ENCODE measurements at places on chromosomes 13 and 19.

GRCh38 chr19:4368128-4368820, 24.9 kb downstream of the MPND start:
- no peak for DNase-seq

DNA sequence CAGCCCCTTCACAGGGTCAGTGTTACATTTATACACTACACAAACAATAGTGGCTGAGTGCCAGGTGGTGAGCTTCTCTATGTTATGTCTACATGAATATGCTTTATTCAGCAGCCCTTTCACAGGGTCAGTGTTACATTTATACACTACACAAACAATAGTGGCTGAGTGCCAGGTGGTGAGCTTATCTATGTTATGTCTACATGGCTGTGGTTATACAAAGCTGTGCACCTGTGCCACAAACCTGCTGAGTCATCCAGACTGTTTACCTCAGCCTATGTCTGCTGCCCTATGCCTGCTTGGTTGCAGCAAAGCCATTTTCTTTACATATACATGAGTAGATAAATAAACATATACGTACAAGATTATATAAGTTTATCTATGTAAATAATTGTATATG, 76.5 kb downstream of the ZNF726 start:
- no peak for DNase-seq

GRCh38 chr13:99406799-99407201, 94.5 kb upstream of the TM9SF2 start:
- DNase-seq = no peak

DNA sequence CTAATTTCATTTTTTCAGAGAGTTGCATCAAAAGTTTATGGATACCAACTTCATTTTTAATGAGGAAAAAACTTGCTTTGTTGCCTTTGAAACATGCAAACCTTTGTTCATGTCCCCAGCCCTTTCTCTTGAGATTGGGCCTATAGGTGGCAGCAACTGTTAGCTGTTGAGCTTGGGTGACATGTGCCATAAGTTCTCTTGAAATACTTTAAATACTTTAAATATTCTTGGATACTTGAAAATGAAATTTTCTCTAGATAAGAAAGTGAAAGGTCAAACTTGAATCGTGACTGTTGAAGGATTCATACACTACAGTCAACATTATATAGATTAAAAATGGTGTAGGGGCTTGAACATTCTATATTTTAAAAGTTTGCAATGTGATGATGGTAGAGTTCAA, 294.9 kb downstream of the NDFIP2 start:
- DNase-seq = peak; percentile 57

- no peak for DNase-seq
These were observed 414 bp upstream of the ADAT3 start for GRCh38 chr19:1904860-1905109.

- DNase-seq = no peak
These were observed 21.3 kb downstream of the ANKRD10 start for GRCh38 chr13:110893571-110893970.

DNA sequence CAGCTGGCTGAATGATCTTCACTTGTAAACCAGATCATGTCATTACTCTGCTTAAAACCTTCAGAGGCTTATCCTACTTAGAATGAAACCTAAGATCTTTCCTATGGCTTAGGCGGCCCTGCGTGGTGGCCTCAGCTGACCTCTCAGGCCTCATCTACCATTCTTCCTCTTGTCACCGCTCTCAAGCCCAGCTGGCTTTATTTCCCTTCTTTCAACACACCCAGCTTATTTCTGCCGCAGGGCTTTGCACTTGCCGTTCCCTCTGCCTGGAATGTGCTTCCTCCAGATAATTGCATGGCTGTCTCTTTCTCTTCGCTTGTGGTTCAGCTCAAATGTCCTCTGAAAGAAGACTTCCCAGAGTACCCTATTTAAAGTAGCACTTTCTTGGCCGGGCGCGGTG, 3.6 kb upstream of the ASF1B start:
- no peak for DNase-seq
